ENCODE measurements at places on chromosomes 2 and 18. TPM values are rescaled to one million over a fixed set of nuclear protein-coding genes. Genes with fewer than 3 reads are reported as not detected.

GRCh38 chr2:8465560-8465959 lies 216.3 kb upstream of the ID2 start:
- no peak for DNase-seq

GRCh38 chr2:158034198-158034866 lies 67.3 kb upstream of the UPP2 start:
- peak; percentile 47 for DNase-seq

DNA sequence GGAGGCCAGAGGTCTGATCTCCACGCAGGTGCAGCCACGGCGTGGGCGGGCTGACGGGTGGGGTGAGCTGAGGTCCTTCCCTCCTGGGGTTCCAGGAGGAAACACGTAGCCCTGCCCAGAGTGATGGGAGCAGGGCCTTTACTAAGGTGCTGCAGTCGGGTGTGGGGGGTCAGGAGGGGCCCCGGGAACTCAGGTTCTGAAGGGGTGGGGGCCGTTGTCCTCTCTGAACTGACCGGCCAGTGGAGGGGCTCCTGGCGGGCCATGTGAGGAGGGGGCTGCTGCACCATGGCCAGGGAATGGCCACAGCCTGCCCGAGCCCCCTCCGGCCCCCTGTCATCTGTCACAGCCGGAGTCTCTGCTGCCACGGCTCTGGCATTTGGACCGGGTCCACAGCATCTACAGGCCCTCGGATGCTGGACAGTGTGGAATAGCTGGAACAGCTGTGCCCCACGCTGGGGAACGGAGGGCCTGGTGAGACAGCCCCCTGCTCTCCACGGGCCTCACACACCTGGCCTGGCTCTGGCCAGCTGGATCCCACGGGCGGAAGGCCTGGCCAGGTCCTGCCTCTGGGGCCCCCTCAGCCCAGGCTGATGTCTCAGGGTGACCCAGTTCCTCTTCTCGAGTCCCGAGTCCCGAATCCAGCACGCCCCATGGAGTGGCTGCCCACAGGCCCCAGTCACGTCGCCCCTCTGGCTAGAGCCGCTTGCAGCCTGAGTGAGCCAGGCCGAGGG lies 145.6 kb upstream of the GPC1 start:
- no peak for DNase-seq

GRCh38 chr18:12963069-12963468 lies 15.3 kb downstream of the SEH1L start:
- no peak for DNase-seq

GRCh38 chr2:197304556-197305011 lies 6.0 kb downstream of the ANKRD44 start:
- no peak for DNase-seq

DNA sequence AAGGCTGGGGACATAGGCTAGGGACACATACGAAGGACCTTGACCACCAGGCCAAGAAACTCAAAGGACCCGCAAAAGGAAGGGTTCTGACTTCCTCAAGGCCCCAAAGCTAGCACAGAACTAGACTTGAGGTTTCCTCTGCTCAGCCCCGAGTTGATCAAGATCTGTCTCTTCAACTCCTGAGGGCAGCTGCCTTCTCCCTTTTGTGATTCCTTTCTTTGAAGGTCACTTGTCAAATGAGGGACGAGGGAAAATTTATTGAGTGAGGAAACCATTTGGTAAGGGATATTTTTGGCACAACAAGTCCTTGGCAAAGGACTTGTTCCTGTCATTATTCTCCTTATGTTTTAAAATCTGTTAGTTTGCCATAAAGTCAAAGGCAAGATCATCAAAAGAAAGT lies 12.3 kb upstream of the ROCK2 start:
- no peak for DNase-seq

GRCh38 chr2:10410001-10410822 lies 37.9 kb downstream of the ODC1 start:
- no peak for DNase-seq

- no peak for DNase-seq
These were observed 52.9 kb upstream of the EML6 start for GRCh38 chr2:54670485-54671009.

DNA sequence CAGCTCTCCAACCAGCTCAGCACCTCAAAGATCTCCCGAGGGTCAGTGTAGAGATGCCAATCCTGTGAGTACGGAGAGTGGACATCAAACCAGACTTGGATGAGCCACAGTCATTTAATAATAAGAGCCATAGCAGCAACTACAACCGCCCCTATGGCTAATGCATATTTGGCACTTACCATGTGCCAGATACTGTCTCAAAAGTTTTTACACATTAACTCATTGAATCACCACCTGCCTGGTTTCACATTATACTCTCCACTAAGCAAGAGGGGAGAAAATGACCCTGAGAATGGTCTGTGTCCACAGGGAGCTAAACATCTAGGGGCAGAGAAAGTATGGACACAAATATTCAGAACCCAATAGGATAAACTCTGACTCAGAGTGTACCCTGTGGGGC lies 2.6 kb downstream of the CNPPD1 start:
- no peak for DNase-seq

GRCh38 chr2:190469771-190470170 lies 61.6 kb downstream of the MFSD6 start:
- DNase-seq = no peak

DNA sequence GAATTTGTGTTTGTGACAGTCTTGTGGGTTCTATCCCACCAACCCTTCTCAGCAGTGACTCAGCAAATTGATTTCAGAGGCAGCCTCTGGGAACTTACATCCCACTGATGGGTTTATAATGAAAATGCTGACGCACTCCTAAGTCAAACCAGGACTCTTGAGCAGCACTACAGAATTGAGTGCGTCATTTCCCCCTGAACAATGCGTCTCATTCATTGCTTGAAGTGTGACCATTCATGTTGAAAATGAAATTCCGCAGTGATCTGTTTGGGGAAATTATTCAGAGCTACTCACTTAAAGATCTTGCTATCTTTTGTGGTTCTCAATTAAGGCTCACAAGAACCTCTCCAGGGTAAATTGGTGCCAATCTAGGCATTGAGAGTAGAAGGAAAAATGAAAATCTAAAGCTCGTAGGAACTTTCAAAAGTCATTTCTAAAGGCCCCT lies 417.7 kb upstream of the SLC14A2 start:
- no peak for DNase-seq

DNA sequence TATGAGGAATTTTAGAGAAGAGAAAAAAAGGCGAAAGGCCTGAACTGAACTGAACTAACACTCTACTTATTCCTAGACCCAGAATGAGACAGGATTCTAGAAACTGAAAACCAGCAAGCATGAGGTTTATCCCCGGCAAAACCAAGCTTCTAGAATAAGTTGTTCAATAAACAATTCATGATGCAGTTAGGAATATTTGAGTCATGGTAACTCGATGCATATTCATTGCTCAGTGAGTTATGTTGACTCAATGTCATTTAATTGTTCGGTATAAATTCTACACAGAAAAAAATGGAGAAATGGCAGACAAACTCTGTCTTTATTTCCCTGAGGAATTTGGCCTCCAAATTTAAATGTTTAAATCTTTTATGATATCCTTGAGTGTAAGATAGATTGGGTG lies 321.5 kb downstream of the SATB2 start:
- DNase-seq = no peak

GRCh38 chr2:168708080-168708479 lies 94.4 kb upstream of the NOSTRIN start:
- DNase-seq = no peak

DNA sequence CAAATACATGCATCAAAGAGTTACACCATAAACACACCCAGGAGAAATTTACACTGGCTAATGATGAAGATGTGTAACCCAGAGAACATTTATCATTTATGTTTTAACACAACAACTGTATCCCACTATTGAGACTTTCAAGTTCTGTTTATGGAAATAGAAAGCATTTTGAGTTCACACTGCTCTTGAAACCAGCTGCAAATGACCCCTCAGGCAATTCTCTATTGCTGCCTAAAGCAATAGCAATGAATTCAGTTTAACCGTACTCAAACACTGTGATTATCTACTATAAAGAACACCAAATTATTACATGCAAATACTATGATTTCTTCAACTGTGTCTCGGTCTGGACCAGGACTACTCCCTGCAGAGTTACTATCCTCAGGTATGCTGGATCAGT lies 452.7 kb upstream of the NRXN1 start:
- DNase-seq = no peak

GRCh38 chr2:114127372-114127771 lies 237.5 kb downstream of the ACTR3 start:
- DNase-seq = no peak

DNA sequence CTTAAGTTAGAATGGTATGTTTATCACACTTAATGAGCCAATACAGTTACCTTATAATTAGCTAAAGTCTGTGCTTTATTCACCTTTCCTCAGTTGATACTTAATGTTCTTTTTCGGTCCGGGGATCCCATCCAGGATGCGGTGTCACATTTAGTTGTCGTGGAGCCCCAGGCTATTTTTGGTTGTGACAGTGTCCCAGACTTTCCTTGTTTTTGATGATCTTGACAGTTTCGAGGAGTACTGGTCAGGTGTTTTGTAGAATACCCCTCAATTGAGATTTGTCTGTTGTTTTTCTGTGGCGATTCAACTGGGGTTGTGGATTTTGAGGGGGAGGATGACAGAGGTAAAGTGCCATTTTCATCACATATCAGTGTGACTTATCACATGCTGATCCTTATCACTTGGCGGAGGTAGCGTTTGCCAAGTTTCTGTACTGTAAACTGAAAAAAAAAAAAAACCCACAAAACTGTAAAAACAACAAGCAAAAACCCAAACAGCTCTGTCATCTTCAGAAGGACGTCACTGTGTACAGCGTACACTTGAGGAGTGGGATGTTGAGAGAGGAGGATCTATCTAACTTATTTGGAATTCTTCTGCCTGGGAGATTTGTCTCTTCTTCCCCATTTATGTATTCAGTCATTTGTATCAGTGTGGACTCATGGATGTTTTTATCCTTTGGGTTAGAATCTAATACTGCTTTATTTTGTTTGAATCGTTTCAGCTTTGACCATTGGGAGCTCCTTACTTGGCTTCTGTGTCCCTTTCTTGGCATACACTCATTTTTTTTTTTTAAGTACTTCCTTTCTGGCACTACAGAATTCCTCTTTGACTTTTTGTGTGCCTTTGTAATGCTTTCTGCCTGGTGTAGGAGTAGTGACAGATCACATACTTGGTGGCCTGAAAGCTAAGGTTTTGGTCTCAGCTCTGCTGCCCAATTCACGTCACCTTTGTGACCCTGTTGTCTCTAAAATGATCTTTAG lies 68.1 kb downstream of the FMNL2 start:
- DNase-seq = no peak

DNA sequence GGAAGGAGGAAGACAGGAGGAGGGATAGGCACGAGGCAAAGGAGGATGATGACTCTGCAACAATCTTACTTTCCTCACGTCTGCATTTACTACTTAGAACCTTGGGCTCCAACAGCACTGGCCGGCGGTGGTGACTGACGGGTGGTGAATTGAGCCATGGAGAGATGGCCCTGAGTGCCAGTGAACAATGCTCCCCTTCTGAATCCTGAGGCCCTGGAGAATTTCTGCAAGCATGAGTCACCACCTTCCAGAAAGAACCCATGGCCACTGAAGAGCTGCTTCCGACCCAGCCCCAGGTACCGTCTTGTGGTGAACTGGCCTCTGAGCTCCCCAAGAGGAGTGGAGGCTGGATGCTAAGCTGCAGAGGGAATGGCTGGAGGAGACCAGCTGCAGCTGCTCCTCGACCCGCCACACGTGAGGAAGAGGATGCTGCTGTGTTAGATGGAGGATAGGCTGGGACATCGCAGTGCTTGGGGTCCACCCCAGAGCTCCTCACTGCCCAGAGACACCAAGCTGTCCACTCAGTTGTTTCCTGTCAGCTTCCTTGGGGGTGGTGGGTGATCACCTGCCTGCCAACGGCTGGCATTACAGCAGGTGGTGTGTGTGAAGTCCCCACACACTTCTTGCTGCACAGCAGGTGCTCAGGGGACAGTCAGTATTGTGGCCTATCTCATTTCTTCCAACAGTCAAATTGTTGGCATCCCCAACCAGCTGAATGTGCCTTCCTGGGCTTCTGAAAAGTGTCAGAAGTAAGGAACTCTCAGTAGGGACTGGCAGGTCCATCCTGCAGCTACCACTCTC lies 186.5 kb upstream of the ID2 start:
- DNase-seq = no peak

DNA sequence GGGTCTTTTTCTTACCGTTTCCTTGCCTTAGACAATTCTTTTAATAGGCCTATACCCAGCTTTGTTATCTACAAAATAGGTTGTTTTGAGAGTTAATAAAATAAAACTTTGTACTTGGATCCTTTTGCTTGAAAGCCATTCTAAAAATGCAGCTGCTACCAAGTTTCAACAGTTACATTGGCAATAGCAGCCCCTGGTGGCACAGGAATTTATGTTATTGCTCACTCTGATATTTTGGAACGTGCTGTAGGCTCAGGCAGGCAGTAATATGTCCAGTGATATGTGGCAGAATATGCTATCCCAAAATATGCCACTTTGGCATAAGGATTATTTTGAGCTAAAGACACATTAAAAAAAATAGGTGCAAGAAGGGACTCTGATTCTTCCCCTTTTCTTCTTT lies 6.7 kb upstream of the COMMD1 start:
- no peak for DNase-seq

DNA sequence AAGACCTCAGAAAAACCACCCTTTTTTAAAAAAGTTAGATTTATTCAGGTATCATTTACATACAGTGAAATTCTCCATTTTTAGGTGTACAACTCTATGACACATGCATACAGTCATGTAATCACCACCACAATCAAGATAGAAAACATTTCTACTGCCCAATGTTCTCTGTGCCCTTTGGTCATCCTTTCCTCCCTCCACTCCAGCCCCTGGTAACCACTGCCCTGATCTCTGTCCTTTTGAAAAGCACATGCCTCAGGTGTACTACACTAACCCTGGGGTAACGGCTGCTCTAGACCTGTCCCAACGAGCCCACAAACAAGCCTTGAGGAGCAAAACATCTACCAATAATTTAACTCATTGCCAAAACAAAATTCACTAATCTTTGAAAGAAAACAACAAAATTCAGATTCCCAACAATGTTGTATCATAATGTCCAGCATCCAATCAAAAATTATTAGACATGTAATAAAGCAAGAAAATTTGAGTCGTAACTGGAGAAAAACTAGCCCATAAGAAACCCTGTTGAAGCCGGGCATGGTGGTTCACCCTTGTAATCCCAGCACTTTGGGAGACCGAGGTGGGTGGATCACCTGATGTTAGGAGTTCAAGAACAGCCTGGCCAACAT lies 25.9 kb upstream of the KLF11 start:
- DNase-seq = no peak

- DNase-seq = no peak
These were observed 1.1 kb upstream of the DARS1 start for GRCh38 chr2:135986507-135986906.

GRCh38 chr2:164839914-164840457 lies 1.6 kb downstream of the COBLL1 start:
- DNase-seq = no peak

GRCh38 chr18:35038881-35039491 lies 2.2 kb upstream of the MAPRE2 start:
- no peak for DNase-seq

The SF3B6 gene
- polyA plus RNA-seq = 176 TPM

The ACADL gene
- polyA plus RNA-seq = 18.2 TPM

The EMX1 gene
- 42.9 TPM for polyA plus RNA-seq

The IMMT gene
- 115 TPM for polyA plus RNA-seq

The GPR75 gene
- 1.9 TPM for polyA plus RNA-seq

All from right renal cortex interstitium (tissue), 3 donors.